Erythroblast (primary cell): ENCODE measurements at places on chromosomes 5 and 9.
A peak's percentile ranks its signal among the peaks of the same experiment; 100 is the strongest.

DNA sequence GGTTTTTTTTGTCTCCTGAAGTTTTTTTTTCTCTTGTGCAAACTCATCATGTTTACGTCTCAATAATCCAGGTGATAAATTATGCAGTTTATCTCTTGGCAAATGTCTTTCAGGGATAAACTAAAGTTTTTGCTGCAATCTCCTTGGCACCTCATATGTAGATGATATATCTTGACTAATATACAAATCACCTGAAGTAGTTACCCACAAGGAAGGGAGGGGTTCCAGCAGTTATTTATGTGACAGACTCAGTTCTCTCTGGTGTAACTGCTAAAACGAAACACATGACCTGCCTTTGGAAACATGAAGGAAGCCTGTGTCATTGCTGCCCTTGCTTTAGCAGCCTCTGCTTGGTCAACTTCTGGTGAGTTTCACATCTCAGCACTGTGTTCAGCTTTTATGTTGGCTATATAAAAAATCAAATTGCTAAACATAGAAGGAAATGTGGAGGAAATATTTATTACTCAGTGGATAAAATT is 39.3 kb upstream of the KIAA1958 start:
- DNase-seq: no peak

DNA sequence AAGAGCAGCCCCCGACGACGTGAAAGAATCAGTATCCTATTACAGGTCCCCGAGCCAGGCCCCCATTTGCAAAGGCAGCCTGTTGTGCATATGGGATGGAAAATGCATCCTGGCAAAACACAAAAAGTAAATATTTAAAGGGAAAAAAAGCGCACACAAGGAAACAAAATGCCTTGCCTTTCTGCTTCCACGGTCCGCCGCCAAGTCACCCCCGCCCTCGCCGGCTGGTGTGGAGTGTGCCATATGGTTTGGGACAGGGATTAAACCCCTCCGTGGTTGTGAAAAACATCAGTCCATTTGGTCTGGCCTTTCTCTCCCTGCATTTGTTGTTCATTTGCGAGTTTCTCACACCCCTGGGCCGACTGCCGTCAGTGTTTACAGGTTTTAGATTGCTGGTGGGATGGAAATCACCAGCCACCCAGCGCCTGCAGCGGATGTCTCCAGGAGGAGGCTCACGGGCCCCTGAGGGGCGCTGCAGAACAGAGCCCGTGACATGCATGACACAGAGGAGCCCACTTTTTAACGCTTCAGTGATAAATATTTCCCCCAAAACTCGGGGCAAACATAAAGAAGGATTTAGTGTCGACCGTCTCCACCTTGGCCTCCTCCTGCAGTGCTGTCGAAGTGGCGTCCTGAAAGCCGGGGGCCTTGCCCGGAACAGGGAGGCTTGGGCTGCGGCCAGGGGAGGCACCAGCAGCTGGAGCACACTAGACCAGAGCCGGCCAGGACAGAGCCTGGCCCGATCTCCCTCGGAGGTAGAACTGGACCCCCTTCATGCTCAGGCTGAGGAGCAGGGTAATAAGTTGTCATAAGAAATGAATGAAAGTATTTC is 161.5 kb downstream of the HSD17B3 start:
- no peak for DNase-seq

DNA sequence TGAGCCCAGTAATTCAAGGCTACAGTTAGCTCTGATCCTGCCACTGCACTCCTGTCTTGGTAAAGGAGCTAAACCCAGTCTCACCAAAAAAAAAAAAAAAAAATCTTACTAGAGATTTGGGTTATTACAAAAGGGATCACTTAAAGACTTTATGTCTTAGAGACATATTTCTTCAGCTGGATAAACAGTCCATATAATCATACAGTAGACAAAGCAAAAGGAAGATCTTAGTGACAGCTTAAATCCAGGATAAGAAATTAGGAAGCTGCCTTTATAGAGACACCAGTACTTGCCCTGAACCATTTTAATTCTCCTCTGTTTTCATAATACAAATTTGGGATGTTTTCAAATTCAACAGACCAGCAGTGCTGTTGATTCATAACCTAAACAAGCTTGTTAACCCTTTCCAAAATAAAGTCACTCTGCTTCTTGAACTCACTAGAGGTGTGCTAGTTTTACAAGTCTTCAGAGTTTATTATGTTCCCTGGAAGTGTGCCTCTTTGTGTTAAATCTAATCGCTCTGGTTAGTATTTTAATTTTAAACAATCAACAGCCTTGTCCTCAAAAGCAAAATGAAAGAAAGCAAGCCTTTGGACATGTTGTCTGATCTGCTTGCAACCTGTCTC is 255.5 kb downstream of the ARRDC3 start:
- DNase-seq: no peak

- DNase-seq: no peak
These were observed 212.3 kb upstream of the RORB start for GRCh38 chr9:74284581-74285450.

DNA sequence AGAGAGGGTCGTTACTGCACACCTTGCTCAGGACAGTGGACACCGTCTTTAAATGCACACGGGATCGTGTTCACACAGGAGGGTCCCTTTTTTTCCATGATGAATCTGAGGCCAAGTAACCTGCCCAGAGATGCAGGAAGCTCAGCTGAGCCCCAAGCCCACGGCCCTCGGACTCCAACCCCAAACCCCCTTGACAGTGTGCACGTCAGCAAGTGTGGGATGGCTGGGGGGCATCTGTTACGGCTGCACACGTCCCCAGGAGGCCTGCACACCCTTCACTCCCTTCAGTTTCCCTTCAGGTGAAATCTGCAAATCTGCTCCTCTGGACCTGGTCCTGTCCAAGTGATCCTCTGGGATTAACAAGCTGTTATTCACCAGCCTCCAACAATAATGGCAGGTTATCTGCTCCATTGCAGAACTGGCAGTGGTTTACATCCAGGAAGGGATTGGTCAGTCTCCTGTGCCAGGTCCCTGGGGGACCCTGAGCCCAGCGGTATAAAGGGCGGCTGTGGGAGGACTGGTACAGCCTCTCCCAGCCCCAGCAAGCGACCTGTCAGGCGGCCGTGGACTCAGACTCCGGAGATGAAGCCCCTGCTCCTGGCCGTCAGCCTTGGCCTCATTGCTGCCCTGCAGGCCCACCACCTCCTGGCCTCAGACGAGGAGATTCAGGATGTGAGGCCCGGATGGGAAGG is at the start of gene LCN1:
Gene LCN1, plus strand, starts transcription at position 525 of the 692 bp plus-strand sequence. Its CDS starts 58 bp downstream, at position 583.
- no peak for DNase-seq

- DNase-seq: no peak
These were observed 688.2 kb downstream of the CETN3 start for GRCh38 chr5:89721353-89721752.

DNA sequence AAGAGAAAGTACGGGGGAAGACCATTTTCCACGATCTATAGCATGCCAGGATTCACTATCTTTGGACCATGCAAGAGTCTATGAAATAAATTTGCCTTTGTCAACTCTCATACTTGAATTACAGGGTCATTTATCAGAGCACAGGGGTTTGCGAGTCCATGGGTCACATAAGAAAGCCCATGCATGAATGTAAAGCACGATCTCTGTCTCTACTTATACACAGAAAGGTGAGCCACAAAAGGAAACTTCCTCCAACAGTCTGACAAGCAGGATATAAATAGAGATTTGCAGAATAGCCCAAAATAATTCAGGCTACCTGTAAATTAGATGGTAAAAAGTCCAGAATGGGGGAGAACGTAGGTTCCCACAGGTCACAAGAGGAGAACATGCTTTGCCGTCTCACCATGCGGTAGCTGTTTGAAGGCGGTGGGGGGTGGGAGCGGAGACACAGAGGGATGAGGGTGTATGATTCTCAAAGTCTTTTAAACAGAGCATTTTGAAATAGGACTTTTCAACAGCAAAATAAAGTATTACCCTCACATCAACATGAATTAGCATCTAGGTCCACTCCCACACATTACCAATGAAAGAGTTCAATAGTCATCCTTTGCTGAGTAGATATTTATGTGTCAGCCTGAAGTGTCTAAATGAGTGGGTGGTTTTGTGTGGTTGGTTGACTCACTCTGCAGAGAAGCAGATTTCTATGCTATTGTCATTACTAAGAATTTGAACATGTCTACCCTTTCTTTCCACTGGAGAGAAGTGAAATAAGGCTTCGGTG is 279.7 kb downstream of the EBF1 start:
- DNase-seq: no peak

DNA sequence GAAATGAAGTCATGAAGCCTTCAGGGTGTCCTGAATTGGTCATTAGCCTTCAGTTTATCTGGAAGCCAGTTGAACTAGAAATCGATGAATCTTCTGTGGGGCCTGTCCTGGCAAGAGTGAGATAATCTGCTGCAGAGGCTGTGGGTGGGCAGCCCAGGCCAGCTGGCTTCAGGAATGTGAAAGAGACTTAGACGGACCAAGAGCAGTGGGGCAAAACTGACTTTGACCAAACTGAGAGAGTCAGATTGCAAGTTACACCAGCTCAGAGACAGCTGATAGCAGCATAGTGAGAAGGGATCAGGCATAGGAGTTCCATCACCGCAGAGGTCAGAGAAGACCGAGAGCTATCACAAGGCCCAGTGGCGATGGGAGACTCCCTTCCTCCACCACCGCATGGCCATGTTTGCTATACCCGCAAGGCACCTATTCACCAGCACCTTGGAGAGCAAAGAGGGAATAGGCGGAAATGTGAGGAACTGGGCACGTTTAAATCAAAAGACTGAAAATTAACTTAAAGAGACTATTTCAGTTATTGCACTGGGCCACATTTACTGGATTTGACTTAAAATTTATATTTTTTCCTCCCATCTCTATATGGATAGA is 50.0 kb upstream of the GLIS3 start:
- no peak for DNase-seq

DNA sequence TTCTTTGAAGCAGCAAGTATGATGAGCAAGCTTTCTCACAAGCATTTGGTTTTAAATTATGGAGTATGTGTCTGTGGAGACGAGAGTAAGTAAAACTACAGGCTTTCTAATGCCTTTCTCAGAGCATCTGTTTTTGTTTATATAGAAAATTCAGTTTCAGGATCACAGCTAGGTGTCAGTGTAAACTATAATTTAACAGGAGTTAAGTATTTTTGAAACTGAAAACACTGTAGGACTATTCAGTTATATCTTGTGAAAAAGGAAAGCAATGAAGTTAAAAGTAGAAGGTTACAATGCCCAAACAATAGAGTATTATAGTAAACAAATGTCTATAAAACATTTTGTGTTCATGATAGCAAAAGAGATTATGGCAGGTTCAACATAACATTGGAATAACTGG is 88.6 kb downstream of the JAK2 start:
- DNase-seq: no peak

DNA sequence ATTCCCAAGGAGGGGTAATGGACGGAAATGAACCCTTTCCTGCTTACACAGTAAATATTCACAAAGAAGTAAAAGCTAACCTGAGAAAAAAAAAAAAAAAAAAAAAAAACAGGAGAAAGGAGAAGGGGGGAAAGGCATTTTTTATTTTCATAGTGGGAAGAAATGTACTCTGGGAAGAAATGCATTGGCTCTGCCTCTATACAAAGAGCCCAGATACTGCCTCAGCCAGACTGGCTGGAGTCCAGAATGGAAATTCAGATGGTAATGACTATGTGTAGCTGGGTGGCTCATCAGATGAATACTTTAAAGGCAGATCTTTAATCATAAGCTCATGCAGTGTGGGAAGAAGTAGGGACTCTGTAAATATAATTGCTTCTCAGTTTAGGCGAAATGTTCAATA is 124.9 kb upstream of the ZNF608 start:
- DNase-seq: no peak

DNA sequence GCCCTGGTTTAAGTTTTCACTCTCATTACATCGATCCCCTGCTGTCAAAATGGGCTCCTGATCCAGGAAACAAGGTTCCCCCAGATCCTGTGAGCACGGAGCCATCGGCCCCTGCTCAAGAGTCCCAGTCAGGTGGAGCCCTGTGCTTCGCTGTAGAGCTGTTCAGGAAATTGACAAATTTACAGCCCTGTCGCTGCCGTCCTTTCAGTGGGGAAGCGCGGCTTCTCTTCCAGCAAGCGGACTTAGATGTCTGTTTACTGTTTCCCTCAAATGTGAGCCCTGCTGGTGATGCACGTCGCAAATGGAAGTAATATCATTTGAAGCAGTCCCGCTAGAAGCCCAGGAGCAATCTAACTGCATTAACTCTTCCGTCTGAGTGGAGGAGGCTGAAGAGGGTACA is 760.9 kb upstream of the WWC1 start:
- DNase-seq: no peak

- no peak for DNase-seq
These were observed 66.0 kb upstream of the PANK3 start for GRCh38 chr5:168645195-168645594.

- no peak for DNase-seq
These were observed 95.0 kb upstream of the LMX1B start for GRCh38 chr9:126518763-126519162.

GRCh38 chr5:97929383-97929782 is 746.3 kb upstream of the RIOK2 start:
- DNase-seq: no peak

GRCh38 chr5:95554647-95555548 is at the start of the genes ARSK and SKIC3:
ARSK (plus strand) TSS chr5:95555101; CDS start chr5:95555279, 178 bp downstream.
SKIC3 (minus strand) TSS chr5:95554977; CDS start chr5:95547150, 7,827 bp downstream.
- DNase-seq: peak; percentile 99

DNA sequence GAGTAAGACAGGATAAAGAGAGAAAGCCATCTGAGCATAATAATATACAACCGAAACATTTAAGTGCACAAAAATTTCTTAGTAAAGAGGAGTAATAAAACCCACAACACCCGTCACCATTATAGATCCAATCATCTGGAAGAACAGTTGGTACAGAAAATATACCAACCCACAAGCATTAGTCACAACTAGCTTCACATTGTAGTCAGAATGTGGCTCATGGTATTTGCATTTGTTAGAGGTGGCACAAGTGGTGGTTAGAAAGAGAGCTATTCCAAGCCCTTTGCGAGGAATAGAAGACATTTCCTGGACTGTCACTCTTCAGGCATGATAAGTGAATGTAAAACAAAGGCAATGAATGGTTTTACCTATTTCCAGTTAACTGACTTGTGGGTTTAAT is 677.5 kb upstream of the ST8SIA4 start:
- no peak for DNase-seq

GRCh38 chr5:91007780-91008402 is 375.2 kb downstream of the ARRDC3 start:
- no peak for DNase-seq

- peak; percentile 6 for DNase-seq
These were observed 170.5 kb downstream of the ARHGEF28 start for GRCh38 chr5:73796164-73797131.

GRCh38 chr5:93674866-93675459 is 66.4 kb downstream of the POU5F2 start:
- peak; percentile 28 for DNase-seq

DNA sequence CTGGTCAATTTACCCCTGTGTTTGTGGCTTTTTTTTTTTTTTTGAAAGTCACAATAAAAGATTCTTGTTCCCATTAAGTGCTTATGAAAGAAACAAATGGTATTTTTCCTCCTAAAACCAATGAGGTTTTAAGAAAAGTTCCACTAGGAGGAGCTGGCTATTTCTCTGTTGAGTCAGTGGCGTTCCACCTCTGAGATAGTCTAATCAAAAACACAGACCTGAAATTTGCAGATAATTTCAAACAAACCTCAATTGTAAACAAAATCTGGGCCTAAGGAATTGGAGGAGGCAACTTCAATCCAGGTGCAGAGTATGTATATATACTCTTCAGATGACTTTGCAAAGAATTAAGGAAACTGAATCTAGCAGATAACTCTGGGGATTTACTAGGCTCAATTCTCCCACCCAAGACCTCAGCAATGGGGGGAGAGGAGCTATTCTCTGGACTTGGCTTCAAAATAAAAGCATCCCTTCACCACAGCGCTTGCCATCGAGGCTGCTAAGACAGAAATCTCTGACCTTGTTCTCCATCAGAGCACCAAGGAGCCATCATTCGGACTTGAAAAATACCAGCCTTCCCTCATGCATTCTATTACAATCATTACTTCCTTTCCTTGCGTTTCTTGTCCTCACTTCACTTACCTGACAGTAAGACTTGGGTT is 52.4 kb downstream of the FANCC start:
- DNase-seq: no peak

GRCh38 chr9:96450613-96451528 is 902 bp downstream of the HABP4 start:
- DNase-seq: peak; percentile 41
